ENCODE measurements at places on chromosomes 5 and 9. TPM values are rescaled to one million over a fixed set of nuclear protein-coding genes. Genes with fewer than 3 reads are reported as not detected.

Gene LCNL1
- total RNA-seq, result 39.7 TPM

Gene PHYKPL
- 57.3 TPM for total RNA-seq

Gene FOXD4L6
- total RNA-seq, result 2.4 TPM

Gene PAEP
- not detected for total RNA-seq

Gene LCN9
- total RNA-seq, result 0.87 TPM

Gene DMGDH
- total RNA-seq, result 4.1 TPM

All from dorsolateral prefrontal cortex (tissue), 122 donors.